NCI-H1092 (cell line): ENCODE measurements at places on chromosomes 7 and 10.

DNA sequence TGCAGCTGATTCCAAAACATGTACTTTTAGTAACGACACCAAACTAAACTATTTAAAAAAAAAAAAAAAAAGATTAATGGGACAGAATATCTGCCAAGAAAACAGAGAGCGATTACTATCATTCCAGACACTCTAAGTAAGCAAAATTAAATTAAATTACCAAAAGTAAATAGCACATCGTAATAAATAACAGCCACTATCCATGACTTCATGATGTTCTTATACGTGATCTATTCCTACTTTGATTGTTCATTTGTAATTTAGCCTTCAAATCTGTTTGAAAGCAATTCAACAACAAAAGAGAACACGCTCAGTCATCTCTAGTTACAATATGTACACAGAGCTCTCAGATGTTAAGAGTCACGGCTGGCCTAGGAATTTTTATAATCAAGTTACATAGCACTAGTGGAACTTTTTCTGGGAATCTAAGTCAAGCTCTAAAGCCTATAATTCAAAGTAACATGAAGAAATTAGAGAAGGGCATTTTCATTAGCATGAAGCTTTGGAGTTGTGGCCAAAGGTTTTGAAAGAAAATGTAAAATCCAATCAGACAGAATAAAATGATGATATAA lies 241.7 kb upstream of the NEBL start:
- no peak for DNase-seq

- no peak for DNase-seq
Observed at GRCh38 chr10:79137826-79138225, 69.1 kb downstream of the ZMIZ1 start.

DNA sequence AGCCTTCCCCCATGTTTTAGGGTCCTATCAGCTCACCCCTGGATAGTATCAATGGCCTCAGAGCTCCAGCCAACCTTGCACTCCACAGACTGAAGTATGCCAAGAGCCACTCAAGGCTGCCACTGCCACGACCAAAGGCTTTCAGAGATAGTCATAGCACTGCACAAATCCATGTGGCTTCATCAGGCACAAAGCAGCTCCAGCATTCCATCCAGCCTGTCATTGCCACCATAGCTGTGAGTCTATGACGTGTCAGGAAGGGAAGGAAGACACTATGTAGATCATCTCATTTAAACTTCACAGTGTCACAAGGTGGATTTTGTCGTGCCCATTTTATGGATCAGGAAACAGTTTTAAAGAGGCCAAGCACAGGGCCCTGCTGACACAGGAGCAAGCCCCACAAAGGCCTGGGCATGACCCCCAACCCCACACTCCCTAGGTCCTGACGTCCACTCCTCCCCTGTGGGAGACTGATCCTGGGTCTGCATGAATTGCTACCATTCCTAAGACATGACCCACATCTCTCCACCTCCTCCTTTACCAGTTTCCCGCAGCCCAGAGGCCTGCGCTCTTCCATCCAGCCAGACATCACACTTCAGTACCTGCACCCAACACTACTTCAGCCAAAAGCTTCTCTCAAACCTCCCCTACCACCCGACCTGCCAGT lies 119.4 kb downstream of the DIP2C start:
- DNase-seq: no peak

GRCh38 chr10:57692255-57692980 lies 575.3 kb downstream of the IPMK start:
- no peak for DNase-seq

DNA sequence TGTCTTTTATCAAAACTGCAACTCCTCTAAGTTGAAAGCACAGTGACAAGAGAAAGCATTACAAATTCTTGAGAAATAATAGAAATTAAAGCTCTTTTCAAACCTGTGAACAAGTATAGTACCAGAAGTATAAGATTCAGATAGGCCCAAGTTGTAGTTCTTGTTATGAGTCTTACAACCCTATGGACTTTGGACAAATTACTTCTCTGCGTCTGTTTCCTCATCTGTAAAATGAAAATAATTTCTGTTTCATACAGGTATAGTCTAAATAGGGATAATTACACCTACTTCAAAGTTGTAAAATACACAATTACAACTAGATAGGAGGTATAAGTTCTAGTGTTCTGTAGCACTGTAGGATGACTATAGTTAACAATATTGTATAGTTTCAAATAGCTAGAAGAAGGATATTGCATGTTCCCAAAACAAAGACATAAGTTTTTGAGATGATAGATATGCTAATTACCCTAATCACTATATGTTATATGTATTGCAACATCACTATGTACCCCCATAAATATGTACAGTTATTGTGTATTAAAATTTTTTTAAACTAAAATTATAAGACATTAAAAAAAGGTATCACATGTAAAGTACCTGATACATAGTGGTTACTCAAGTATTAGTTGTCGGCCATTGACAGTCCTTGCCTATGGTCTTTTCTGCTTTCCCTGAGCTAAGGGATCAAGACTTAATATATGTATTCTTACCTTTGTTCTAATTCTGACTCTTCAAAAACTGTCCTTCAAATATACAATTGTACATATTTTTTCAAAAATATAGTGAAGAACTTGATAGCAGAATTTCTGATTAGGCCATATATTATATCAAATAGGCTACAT lies 1.8 kb upstream of the WASL start:
- DNase-seq: no peak

DNA sequence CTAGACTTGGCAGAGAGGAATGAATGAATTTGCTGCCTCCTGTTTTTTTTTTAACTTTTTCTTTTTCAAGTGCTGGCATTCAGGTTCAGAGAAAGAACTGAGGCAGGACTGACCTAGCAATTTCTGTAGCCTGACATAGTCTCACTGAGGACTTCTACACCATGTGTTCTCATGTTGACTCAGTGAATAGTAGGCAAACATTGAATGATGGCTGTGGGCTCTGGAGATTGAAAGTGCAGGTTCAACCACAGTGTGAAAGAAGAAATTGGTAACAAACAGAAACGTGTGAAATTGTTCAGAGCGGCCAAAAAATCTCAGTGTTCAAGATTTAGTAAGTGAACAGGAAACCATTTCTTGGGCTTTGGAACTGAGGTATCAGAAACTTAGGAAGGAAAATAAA lies 322.4 kb upstream of the GHITM start:
- no peak for DNase-seq
